ENCODE measurements at places on chromosomes 11 and 22. TPM values are rescaled to one million over a fixed set of nuclear protein-coding genes. Genes with fewer than 3 reads are reported as not detected.

The LARGE2 gene
- 6.8 TPM for total RNA-seq

- DNase-seq, result no peak
These were observed 24.9 kb upstream of the SHISAL1 start for GRCh38 chr22:44337678-44338004.

- DNase-seq, result no peak
These were observed 1117.3 kb downstream of the BRD1 start for GRCh38 chr22:48710410-48710809.

DNA sequence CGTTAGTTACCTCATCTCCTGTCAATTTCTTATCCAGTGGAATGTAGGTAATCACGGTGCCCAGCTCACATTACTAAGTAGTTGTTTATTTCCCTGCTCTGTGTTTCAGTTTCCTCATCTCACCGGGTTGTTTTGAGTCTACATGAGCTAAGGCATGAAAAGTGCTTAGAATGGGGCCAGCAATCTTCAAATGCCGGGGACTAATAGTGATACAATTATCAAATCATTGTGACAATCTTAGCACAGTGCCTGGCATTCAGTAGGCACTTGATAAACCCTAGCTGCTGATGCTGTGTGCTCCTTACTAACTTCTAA is 53.3 kb upstream of the CD5 start:
- no peak for DNase-seq

GRCh38 chr11:82671451-82671850 is 62.2 kb downstream of the FAM181B start:
- no peak for DNase-seq

The RGL4 gene
- total RNA-seq, result 2.7 TPM

GRCh38 chr11:71428861-71429435 is 19.2 kb downstream of the DHCR7 start:
- DNase-seq, result peak; percentile 28

The APOBEC3B gene
- total RNA-seq, result 3.1 TPM

DNA sequence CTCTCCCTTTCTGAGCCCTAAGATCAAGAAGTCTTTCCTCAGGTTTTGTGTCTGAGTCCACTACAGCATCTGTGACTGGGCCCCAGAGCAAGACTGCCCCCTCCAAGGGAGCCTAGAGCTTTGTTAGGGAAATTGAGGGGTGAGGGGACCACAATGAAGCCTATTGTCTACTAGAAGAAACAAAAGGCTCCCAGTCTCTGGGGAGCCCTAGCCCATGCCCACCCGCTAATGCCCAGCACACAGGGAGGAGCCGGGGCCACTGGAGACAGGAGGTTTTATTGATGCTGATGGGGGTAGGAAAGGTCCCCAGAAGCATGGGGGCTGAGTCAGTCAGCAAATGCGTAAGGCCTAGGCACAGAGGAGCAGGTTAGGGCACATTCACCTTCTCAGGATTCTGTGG is 14.0 kb downstream of the RHOG start:
- DNase-seq, result no peak

The TYR gene
- 4.0 TPM for total RNA-seq

DNA sequence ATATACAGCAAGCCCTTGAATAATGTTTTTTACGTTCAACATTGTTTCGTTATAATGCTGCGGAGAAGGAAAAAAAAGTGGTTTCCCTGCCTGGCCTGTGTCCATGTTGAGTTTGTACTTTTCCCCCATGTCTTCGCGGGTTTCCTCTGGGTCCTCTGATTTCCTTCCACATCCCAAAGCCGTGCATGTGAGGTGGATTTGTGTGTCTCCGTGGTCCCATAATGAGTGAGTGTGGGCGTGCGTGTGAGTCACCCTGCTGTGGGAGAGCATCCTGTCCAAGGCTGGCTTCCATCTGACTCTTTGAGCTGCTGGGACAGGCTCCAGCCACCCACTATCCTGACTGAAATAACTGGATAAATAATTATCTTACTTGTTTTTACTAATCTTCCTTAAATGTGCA is 29.6 kb upstream of the SNX19 start:
- DNase-seq, result peak; percentile 12

DNA sequence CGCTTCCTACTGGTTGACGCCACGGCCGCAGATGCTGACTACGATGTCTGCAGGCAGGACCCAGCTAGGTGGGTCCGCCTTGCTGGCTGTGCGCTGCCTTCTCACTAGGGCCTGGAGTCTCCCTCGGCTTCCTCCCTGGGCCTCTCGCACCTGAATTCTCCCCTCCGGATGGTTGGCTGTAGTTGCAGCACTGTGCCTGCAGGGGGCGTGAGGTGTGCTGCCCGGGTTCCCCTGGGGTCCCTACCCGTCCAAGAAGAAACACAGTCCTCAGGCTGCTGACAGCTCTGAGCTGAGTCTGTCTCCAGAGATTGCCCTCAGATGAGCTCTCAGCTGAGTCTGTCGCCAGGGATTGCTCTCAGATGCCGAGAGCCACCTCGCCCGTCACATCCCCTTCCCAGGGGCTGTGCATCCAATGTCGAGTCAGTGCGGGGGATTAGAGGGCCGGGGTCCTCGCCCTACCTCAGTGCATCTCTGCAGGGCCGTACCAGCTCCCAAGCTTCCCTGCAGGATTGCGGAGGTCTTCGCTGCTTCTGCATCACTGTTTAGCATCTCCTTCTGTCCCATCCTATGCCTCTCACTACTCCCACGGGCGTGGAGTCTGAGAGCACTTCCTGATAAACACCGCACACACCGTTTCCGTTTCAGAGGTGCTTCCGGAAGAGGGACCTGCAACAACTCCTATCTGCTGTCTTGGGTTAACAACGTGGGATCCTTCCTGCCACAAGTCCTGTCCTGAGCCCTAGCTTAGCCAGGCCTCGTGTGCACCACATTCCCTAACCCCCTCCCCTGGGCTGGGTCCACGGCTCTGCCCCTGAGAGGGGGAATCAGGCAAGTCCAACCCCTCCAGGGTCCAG is 196.9 kb downstream of the CSNK2A3 start:
- no peak for DNase-seq

DNA sequence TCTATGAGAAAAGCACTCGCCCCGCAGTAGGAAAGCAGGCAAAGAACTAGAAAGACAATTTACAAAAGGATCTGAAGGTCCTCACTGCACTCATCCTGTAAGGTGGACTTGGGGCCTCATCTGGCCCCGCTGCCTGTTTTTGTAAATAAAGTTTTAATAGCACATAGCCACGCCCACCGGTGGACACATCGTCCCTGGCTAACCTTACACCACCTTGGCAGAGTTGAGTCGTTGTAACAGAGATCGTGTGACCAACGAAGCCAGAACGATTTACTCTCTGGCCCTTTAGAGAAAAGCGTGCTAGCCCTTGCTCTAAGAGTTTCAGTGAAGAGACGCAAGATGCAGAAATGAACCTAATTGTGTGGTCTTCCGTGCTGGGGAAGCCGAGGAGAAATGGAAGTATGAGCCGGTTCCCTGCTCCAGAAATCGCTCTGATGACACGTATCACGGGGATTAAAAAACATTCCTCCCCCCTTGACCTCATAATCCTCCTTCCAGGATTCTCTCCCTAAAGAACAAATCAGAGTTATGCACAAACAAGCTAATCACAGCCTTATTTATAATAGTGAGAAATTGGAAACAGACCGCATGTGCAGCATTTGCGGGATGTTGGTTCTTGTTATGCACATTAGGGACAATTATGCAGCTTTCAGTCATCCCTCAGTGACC is 80.1 kb downstream of the CDKN1C start:
- peak; percentile 23 for DNase-seq

DNA sequence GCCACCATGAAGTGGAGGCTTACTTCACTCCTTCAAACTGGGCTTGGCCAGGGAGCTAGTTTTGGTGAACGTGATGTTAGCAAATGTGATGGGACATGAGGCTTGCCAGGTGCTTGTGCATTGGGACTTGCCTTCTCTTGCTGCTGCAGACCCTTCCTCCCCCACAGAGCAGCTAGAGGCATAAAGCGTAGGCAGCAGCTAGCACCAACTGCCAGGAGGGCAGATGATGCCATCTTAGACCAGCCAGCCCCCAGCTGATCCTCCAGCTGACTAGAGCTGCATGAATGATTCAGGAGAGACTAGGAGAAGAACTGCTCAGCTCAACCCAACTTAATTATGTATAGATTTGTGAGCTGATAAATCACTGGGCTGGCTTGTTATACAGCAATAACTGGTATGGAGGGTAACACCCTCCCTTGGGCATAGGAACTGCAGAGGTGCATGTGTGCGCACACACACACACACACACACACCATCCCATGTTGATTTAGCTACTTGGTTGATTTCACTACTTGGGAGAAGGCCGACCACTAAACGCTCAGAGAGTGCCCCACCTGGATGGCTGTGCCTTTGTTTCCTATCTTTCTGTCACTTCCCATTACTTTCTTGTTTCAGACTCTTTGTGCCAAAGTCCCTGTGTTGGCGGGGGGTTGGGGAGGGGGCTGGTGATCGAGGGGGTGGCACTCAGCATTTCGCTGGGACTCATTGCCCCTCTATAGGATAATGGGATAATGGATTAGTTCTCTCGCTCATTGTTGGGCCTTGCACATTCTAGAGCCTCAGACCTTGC is 202.8 kb downstream of the ADAMTS15 start:
- no peak for DNase-seq
